ENCODE measurements at places on chromosomes 2 and 18. TPM values are rescaled to one million over a fixed set of nuclear protein-coding genes. Genes with fewer than 3 reads are reported as not detected.

DNA sequence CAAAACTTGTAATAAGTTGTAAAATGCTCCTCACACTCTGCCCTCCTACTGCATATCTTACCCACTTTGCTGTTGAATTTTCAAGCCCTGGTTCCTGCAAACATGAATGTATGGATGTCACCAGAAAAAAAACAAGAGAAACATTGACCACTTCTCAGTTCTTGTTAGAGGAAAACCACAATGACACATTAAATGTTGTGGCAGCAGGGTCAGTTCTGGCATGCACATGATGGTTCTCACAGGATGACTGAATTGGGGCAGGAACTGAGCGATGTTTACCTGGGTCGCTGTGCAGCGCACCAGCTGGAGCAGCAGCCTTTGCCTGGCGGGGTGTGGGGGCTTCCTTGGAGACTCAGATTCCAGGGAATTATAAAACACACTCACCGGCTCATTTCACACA lies 14.0 kb upstream of the PRKCE start:
- DNase-seq, result peak; percentile 50

Gene OR6B2
- total RNA-seq, result not detected

Gene KCTD1
- total RNA-seq, result 19.2 TPM

DNA sequence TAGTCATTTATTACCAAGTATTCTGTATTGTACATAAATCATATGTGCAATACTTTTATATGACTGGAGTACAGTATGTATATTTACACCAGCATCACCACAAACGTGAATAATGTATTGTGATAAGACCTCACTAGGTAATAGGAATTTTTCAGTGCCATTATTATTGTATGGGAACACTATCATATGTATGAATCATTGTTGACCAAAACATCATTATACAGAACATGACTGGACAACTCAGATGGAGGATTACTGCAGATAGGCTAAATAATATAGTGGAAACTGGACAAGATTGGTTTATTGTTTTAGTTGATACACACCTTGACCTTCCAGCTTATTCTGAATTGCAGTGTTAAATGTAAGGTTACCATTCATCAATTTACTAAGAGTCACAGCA lies 33.4 kb downstream of the VAPA start:
- DNase-seq, result no peak

GRCh38 chr18:32775628-32776027 lies 2.8 kb upstream of the KLHL14 start:
- no peak for DNase-seq

DNA sequence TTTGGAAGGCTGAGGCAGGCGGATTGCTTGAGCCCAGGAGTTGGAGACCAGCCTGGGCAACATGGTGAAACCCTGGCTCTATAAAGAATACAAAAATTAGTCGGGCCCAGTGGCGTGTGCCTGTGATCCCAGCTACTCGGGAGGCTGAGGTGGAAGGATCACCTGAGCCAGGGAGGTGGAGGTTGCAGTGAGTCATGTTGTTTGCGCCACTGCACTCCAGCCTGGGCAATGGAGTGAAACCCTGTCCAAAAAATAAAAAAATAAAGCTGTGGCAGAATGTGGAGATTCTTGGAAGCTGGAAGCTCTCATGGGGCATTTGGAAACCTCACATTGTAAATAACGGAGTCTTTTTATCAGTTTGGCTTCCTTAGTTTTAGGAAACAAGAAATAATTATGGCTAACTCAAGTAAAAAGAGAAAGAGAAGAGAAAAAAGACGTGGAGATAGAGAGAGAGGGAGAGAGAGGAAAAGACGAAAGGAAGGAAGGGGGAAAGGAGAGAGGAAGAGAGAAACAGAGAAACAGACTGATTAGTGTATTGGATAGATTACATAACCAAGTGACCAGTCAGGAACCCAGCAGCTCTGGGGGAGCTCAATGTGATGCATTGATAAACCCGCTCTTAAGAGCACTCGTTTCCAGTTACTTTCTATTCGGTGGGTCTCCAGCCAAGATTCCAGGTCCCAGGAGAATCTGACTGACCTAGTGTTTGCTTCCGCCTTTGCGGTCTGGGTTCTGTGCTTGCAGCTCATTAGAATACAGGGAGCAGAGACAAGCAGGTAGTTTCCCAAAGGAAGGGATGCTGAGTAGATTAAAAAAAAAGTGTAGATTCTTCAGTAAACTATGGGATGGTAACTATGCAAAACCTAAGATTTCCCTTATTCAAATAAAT lies 1.1 kb upstream of the SPAST start:
- peak; percentile 63 for DNase-seq

- peak; percentile 58 for DNase-seq
These were observed 38.4 kb downstream of the EPAS1 start for GRCh38 chr2:46335391-46336282.

GRCh38 chr2:175228179-175228578 lies 46.7 kb upstream of the ATP5MC3 start:
- no peak for DNase-seq

Gene INSIG2
- 13.0 TPM for total RNA-seq

Gene NT5DC4
- not detected for total RNA-seq

GRCh38 chr2:201118961-201119854 lies 3.2 kb downstream of the CFLAR start:
- DNase-seq, result peak; percentile 72

GRCh38 chr2:192123847-192124246 lies 70.9 kb downstream of the TMEFF2 start:
- DNase-seq, result no peak

- DNase-seq, result peak; percentile 90
These were observed 281.8 kb upstream of the ZEB2 start for GRCh38 chr2:144801766-144802165.

DNA sequence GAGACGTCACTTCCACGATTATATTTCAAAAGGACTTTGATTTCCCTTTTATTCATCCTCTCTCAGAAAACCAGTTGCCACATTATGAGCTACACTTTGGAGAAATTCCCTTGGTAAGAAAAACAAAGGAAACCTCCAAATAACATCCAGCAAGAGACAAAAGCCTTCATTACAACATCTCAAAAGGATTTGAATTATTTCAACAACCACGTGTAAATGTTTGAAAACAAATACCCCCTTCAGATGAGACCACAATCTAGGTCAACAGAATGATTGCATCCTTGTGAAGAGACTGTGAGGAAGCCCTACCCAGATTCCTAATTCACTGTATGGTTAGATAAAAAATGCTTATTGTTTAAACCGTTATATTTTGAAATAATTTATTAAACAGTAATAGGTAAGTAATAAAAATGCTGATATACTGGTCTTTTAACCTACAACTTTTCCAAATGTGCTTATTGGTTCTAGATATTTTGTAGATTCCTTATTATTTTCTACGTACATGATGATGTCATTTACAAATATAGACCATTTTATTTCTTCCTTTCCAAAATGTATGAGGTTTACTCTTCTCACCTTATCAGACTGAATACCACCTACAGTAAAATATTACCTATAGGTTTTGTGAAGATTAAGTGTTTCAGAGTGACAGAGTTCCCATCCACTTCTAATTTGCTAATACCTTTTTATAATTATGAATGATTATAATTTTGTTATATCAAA lies 922.7 kb upstream of the CHAC2 start:
- DNase-seq, result no peak

DNA sequence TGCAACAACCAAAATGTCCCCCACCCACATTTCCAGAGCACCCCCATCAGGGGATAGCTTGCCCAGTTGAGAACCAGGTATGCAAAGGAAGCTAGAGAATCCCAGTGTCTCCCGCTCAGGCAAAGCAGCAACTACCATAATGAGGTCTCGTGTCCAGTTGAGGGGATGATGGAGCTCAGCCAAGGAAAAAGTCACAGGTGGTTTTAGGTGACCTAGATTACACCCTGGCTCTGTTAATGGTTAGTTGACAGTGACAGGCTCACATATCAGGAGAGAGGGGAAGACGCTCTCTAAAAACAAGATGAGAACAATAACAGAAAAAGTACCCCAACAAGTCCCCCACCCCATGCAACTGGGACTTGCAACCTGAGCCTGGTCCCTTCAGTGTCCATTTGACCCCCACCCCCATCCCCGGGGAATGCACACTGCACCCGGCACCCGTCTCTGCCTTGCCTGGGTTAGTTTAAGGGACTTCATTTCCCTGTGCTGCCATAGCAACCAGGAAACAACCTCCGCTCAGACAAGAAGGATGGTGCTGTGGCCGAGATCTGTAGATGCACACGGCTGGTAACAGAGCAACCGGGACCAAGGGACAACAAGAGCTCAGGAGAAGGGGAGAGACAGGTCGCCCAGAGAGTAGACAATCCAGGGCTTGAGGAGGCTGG lies at the start of gene KIAA2012:
KIAA2012 (plus strand) TSS at position 519 of the 665 bp plus-strand sequence. CDS start 373 bp downstream, outside the sequence.
- DNase-seq, result peak; percentile 18

- no peak for DNase-seq
These were observed 781.4 kb upstream of the GYPC start for GRCh38 chr2:125874564-125874963.

DNA sequence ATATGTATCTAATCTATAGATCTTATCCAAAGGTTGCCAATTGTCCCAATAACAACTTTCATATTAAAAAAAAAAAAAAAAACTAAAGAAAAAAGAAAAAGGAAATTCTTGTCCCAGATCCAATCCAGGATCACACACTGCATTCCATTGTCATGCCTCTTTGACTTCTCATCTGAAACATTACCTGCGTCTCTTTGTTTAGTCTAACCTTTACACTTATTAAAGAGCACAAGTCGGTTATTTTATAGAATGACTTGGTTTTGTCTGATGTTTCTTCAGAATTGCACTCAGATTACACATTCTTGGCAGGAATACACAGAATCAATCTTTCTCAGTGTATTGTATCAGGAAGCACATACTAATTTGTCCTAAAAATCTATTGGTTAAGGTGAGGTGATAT lies 392.5 kb upstream of the KLHL29 start:
- no peak for DNase-seq

DNA sequence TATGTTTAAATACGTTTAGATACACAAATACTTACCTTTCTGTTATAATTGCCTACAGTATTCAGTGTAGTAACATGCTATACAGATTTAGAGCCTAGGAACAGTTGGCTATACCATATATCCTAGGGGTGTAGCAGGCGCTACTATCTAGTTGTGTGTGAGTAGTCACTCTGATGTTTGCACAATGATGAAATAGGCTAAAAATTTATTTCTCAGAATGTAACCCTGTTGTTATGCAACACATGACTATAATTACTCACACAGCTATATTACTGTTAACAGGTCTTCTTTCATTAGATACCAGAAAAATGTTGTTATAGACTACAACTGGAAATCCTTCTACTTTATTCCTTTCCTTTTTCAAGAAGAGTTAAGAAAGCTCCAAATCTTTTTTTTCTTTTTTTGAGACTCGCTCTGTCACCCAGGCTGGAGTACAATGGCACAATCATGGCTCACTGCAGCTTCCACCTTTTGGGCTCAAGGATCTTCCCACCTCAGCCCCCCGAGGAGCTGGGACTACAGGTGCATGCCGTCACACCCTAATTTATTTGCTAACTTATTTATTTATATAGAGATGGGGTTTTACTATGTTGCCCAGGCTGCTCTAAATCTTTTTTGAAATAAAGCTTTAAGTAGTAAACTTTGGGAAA lies 48.5 kb downstream of the C2orf74 start:
- no peak for DNase-seq

DNA sequence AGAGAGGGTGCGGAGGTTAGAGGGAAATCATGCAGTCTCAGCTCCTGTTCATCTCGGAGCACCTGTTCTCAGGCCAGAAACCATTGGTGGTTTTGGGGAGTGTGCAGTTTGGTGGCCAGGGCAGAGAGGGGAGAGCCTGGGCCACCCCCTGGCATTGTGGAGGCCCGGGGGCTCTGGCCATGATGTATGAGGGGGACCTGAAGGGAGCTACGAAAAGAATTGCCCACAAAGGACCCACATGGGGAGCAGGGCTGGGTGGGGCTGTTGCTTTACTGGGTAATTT lies 87.7 kb downstream of the DGKD start:
- no peak for DNase-seq

Gene SP140
- total RNA-seq, result 0.12 TPM

DNA sequence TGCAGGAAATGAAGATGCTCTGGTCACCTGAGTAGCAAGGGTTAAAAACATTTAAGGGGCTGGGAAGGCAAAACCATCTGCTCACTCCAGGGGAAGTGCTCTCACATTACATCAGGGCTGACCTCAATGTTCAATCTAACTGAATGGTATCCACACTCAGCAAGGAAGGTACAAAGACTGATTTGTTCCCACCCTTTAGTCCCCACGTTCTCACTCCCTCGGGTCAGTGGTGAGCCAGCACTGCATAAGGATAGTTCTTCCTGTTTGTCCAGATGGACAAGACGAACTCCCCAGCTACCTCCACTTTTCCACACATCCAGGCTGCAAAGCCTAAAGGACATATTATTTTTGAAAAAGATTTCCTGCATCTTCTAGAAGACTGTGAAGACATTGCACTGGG lies 126.6 kb upstream of the SLC14A2 start:
- no peak for DNase-seq

DNA sequence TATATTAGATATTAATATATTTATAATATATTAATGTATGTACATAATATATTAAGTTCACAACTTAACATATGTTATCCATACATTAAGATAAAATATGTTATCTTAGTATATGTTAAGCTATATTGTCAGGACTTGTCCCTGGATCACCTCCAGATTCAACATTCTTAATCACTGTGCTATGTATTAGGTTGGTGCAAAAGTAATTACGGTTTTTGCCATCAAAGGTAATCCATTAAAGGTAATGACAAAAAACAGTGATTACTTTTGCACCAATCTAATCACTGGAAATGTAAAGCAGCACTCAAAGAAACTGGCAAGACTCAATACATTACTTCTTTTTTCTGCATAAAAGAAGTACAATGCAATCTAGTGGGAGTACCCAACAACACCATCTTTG lies 1099.0 kb upstream of the SLC39A10 start:
- DNase-seq, result no peak

Gene DNAJC5G
- total RNA-seq, result not detected

- no peak for DNase-seq
These were observed 69.6 kb downstream of the SRBD1 start for GRCh38 chr2:45541450-45541849.

GRCh38 chr2:168787098-168787781 lies 15.2 kb upstream of the NOSTRIN start:
- no peak for DNase-seq

DNA sequence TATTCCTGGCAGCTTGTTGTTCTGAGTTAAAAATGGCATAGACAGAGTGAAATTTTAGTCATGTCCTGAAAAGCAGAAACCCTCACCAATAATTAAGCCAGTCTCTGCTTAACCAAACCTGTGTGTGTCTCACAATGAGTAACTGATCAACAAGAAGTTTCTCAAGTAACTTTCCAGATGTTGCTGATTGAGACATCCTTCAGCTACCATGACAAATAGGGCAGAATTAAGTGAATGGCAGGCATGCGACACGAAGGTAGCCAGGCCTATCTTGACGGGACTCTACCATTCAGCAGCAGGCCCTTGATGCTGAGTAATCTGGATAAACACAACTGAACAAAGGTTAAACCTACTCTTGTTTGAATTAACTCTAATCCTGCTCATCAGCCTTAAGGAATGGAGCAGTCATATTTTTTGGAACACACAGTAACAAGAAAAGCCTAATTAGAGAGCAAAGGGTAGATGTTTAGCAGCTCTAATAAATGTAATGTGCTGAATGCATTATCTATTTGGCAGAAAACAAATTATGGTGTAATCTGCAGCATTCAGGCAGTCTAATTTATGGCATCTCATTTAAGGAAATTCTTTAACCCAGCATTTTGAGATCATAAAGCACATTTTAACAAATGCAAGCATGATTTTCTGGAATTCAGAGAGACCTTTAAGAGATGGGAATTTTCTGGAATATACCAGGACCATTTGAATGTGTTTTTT lies 159.5 kb upstream of the EPHA4 start:
- DNase-seq, result no peak

Measured in RPMI7951 (cell line).